ENCODE measurements at places on chromosomes 11 and 22. TPM values are rescaled to one million over a fixed set of nuclear protein-coding genes. Genes with fewer than 3 reads are reported as not detected.

GRCh38 chr11:19810852-19811251 lies 98.2 kb downstream of the NAV2 start:
- no peak overlapping the region for H3K4me3 ChIP-seq
- DNase-seq = no peak
- peak overlapping the region; percentile 25 for H3K27ac ChIP-seq
- peaks cover 89% of the 10 kb centered on the region for H3K4me1 ChIP-seq

- no peak for DNase-seq
- H3K4me3 ChIP-seq = no peak overlapping the region
- H3K27ac ChIP-seq = no peak overlapping the region
- no peaks in the 10 kb centered on the region for H3K36me3 ChIP-seq
- no peaks in the 10 kb centered on the region for H3K4me1 ChIP-seq
These were observed 171.4 kb upstream of the FAT3 start for GRCh38 chr11:92053216-92053615.

GRCh38 chr22:23844739-23845202 lies 6.0 kb upstream of the DERL3 start:
- no peak for DNase-seq
- no peak overlapping the region for H3K4me3 ChIP-seq
- peaks cover 44% of the 10 kb centered on the region for H3K4me1 ChIP-seq

DNA sequence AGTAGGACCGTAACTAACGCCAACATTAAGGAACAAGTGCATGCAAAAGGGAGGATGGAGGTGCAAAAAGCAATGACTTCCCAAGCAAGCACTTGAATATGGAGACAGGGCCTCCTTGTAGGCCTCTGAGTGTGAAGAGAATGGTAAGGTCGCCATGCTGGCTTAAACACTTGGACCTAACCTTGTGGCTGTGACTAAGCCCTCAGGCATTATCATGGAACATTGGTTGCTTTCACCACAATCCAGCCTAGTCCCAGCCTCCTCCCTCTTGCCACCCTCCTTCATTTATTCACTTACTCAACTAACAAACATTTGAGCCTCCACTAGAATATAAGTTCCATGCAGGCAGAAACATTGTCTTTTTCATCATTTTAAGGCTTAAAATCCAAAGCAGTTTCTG lies 11.9 kb upstream of the SYTL2 start:
- H3K4me3 ChIP-seq = no peak overlapping the region
- H3K27ac ChIP-seq = no peak overlapping the region
- no peaks in the 10 kb centered on the region for H3K36me3 ChIP-seq
- no peaks in the 10 kb centered on the region for H3K4me1 ChIP-seq
- no peaks in the 10 kb centered on the region for H3K27me3 ChIP-seq

DNA sequence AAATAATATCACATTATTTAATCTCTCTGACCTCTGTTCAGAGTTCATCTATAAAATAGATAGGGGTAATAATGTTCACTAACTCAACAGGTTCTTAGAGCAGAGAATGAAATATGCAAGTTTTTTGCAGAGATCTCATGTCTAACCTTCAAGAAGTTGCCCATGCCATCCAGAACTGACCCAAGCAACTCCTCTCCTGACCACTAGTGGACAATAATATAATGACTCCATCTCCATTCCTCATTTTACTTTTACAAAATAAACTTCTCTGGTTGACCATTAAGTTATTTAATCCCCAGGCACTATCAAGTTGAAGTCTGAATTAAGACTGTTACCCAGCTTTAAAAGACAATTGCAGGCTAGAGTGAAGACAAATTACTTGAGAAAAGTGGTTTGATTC lies 382.6 kb downstream of the KCNA4 start:
- no peaks in the 10 kb centered on the region for H3K27me3 ChIP-seq
- H3K36me3 ChIP-seq = no peaks in the 10 kb centered on the region
- DNase-seq = no peak
- H3K4me1 ChIP-seq = peaks cover 6% of the 10 kb centered on the region

The MPZL3 gene
- 2.1 TPM for total RNA-seq

The TYR gene
- not detected for total RNA-seq
